ENCODE measurements at places on chromosomes 11 and 22.

DNA sequence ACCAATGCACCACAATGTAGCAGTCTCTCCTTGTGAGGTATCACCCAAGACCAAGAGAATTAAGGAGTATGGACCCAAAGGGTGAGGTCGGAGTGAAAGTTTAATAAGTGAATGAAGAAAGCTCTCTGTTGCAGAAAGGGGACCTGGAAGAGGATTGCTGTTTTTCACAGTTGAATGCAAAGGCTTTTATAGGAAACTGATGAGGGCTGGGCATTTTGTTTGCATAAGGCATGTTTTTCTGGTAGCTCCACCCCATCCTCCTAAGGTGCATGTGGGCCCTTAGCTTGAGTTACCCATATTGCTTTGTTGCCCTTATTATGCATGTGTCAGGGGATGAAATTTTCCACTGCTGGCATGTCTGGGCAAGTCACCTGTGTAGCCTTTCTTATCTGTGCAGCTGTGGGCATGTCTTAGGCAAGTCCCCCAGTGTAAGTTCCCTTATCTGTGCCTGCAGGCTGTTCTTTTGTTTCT, 64.7 kb downstream of the BDNF start:
- H3K4me1 ChIP-seq: no peaks in the 10 kb centered on the region
- no peak overlapping the region for H3K4me3 ChIP-seq
- no peak overlapping the region for H3K27ac ChIP-seq
- no peaks in the 10 kb centered on the region for H3K27me3 ChIP-seq
- H3K36me3 ChIP-seq: no peaks in the 10 kb centered on the region

DNA sequence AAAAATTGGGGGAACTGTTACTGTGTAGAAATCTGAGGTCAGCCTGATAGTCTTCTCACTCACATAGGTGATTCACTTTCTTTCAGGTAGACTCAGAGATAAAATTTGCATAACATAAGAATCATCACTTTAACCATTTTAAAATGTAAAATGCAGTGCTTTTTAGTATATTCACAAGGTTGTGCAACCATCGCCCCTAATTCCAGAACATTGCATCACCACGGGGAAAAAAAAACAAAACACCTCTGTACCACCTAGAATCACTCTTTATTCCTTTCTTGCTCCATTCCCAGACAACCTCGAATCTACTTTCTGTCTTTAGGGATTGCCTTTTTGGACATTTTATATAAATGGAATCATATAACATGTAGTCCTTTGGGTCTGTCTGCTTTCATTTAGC, 20.9 kb downstream of the CHEK1 start:
- H3K27me3 ChIP-seq: no peaks in the 10 kb centered on the region
- H3K4me1 ChIP-seq: no peaks in the 10 kb centered on the region
- no peak overlapping the region for H3K4me3 ChIP-seq
- DNase-seq: no peak

- peaks cover 2% of the 10 kb centered on the region for H3K36me3 ChIP-seq
- no peak overlapping the region for H3K27ac ChIP-seq
- H3K4me1 ChIP-seq: no peaks in the 10 kb centered on the region
Observed at GRCh38 chr22:32696089-32696488, 105.4 kb upstream of the TIMP3 start.

GRCh38 chr22:45102896-45103420, 60.8 kb upstream of the NUP50 start:
- no peaks in the 10 kb centered on the region for H3K36me3 ChIP-seq
- no peak overlapping the region for H3K27ac ChIP-seq
- H3K27me3 ChIP-seq: peaks cover 20% of the 10 kb centered on the region
- H3K4me1 ChIP-seq: peaks cover 2% of the 10 kb centered on the region
- no peak overlapping the region for H3K4me3 ChIP-seq
- no peak for DNase-seq

- H3K4me1 ChIP-seq: peaks cover 46% of the 10 kb centered on the region
- DNase-seq: no peak
- no peak overlapping the region for H3K27ac ChIP-seq
Observed at GRCh38 chr11:65547446-65548125, 10.6 kb downstream of the LTBP3 start.

DNA sequence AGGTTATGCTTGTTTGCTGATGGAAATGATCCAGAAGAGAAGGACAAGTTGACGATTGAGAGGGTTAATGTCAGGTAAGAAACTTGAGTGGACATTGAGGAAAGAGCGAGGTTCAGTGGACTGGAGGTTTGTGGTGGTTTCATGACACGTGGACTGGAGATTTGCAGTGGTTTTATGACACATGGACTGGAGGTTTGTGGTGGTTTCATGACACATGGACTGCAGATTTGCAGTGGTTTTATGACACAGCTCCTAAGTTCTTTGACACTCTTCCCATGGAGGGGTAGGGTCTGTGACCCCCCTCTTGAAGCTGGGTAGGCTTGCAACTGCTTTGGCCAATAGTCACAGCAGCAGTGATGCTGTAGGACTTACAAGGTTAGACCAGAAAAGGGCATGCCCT, 5.4 kb upstream of the MAPK8IP2 start:
- no peak overlapping the region for H3K4me3 ChIP-seq
- no peak overlapping the region for H3K27ac ChIP-seq
- no peak for DNase-seq
- H3K4me1 ChIP-seq: no peaks in the 10 kb centered on the region
- H3K27me3 ChIP-seq: peaks cover 4% of the 10 kb centered on the region

DNA sequence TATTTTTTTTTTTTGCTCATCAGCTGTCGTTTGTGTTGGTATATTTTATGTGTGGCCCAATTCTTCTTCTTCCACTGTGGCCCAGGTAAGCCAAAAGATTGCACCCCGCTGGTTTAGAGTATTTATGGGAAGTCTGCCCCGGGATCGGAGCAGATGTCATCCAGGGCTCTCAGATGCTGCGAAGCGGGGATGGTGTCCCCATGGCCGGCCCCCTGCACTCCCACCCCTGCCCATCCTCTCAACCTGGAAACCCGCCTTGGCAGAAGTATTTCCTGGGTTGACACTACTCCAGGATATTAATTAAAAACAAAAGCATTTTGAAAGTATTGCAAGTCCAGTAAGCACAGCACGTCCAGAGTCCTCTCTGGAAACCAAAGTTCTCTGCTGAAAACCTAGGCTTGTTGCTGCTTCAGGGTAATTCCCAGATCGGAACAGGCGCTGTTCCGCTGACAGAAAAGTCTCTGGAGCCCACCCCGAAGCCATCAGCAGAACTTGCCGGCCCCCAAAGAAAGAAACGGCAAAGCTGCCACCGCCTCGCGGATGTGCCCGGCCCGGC, 833 bp downstream of the SCUBE2 start:
- peaks cover 28% of the 10 kb centered on the region for H3K27me3 ChIP-seq
- peaks cover 3% of the 10 kb centered on the region for H3K4me1 ChIP-seq
- H3K27ac ChIP-seq: no peak overlapping the region

DNA sequence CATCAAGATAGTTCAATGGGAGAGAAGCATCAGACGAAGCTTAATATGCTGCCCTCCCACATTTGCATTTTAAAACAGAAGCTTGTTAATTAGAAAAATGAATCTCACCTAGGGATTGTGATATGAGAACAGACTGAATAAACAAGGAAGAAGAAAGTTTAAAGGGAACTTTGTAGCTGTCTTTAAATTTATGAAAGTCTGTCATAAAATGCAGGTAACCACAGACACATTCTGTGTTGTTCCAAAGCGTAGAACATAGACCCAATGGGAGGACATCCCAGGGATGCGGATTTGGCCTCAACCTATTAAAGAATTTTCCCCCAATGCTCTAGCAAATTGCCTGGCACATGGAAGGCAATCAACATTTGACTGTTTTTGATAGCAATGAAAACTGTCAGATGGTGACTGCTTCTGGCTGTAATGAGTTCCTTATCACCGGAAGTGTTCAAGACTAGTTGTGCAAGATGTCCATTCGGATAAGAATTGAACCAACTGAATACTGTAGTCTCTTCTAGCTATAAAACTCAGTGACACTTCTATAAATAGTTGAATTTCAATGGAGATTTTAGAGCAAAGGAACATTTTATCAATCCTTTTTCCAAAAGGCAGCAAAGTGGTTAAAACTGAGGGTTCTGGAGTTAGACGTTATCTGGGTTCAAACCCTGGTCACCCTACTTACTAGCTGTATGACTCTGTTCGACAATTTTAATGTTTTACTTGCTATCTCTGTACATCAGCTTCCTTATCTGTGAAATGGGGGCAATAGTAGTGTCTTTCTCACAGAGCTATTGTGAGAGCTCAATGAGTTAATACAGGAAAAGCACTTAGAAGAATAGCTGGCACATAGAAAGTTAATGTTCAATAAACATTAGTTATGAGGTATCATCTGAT, 64.9 kb downstream of the LIF start:
- peaks cover 2% of the 10 kb centered on the region for H3K4me1 ChIP-seq
- peaks cover 7% of the 10 kb centered on the region for H3K27me3 ChIP-seq

- peak overlapping the region; percentile 58 for H3K4me3 ChIP-seq
- H3K27me3 ChIP-seq: no peaks in the 10 kb centered on the region
- peaks cover 58% of the 10 kb centered on the region for H3K4me1 ChIP-seq
- H3K36me3 ChIP-seq: peaks cover 24% of the 10 kb centered on the region
- DNase-seq: no peak
Observed at GRCh38 chr11:67364169-67364568, 9.2 kb downstream of the CLCF1 start.

DNA sequence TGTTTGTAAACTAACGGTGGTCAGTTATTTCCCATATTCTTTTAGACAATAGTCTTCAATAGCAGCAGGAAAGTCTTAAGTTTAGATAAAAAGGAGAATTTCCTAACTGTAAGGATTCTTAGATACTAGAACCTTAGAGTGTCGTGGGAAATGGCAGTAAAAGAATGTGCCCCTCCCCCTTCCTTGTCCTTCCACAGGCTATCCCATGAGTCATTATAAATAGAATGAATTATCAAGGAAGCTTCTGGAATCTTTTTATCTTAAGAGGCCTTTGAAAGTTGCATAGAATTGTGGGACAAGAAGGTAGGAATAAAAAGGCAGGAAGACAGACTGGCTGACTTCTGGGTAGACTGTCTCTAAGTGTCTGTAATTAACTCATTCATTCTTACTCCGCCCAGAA, 165.2 kb upstream of the TBCEL start:
- peaks cover 12% of the 10 kb centered on the region for H3K27me3 ChIP-seq
- no peaks in the 10 kb centered on the region for H3K4me1 ChIP-seq
- DNase-seq: no peak
- H3K36me3 ChIP-seq: no peaks in the 10 kb centered on the region
- H3K27ac ChIP-seq: no peak overlapping the region

DNA sequence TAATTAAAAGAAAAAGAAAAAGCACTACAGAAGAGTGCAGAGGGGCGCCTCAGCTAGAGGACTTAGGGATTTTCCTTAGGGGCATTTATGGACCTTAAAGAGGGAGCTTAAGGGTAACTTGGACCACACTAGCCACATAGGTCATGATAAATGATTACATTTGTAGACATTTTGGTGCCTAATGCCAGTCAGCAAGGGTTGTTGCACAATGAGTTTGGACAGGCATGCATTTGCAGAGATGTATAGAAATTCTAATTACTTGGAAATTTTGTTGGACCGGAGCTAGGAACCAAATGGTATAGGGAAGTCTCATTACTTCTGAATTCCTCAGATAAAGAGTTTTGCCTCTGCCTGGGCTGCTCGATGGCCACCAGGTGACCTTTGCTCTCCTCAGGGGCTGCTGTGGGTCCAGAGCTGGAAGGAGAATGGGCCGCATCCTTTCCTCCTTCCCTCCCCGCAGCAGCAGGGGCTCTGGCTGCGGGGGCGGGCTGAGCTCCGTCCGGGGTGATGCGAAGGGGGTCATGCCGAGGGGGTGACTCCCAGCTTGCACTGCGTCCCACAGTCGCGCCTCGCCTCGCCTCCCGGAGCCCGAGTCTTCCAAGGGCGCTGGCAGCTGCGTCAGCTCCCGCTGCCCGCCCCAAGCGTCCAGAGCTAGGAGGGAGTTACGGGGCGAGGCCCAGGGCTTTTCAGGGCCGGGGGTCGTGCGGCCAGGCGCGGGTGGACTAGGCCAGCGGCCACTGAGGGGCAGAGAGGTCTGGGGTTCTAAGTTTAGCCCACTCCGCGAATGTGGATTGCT, 20.3 kb upstream of the MALAT1 start:
- no peak overlapping the region for H3K27ac ChIP-seq
- no peaks in the 10 kb centered on the region for H3K27me3 ChIP-seq
- no peak overlapping the region for H3K4me3 ChIP-seq
- H3K4me1 ChIP-seq: peaks cover 12% of the 10 kb centered on the region
- no peaks in the 10 kb centered on the region for H3K36me3 ChIP-seq

DNA sequence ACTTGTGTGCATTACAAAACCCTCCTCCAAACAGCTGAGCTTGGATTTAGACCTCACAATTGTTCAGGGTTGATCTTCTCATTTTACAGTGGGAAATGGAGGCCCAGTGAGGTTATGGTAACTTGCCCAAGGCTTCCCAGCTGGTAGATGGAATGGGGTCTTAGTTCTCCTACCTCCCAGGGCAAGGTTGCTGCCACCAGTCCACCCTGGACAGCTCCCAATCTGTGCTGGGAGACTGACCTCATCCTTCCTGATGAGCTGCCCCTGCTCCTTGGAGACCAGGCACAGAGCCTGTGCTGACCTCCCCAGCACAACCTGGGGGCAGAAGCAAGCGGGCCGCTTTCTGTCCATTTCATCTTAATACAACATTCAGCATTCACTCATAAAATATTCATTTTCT, 190.7 kb downstream of the ST3GAL4 start:
- no peaks in the 10 kb centered on the region for H3K36me3 ChIP-seq
- DNase-seq: no peak
- peaks cover 5% of the 10 kb centered on the region for H3K27me3 ChIP-seq
- no peak overlapping the region for H3K27ac ChIP-seq
- H3K4me3 ChIP-seq: no peak overlapping the region

DNA sequence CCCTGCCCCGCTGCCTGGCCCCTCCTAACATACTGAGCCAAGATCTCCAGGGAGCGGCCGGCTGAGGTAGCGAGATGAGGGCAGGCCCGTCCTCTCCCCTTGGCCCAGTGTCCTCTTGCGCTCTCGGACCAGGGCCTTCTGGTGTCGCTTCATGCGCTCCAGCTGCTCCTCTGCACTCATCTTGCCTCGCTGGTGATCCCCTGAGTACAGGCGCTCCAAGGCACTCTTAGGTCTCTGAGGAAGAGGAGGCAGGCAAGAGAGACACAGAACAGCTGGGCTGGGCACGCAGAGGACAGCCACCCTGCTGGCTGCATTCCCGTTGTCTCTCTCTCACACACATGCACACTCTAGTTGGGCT, 50.6 kb downstream of the C11orf58 start:
- no peaks in the 10 kb centered on the region for H3K27me3 ChIP-seq
- no peaks in the 10 kb centered on the region for H3K36me3 ChIP-seq
- H3K4me3 ChIP-seq: no peak overlapping the region
- H3K4me1 ChIP-seq: no peaks in the 10 kb centered on the region
- H3K27ac ChIP-seq: no peak overlapping the region

GRCh38 chr11:76179147-76179546, 27.2 kb downstream of the WNT11 start:
- H3K4me1 ChIP-seq: peaks cover 7% of the 10 kb centered on the region
- no peak overlapping the region for H3K27ac ChIP-seq

DNA sequence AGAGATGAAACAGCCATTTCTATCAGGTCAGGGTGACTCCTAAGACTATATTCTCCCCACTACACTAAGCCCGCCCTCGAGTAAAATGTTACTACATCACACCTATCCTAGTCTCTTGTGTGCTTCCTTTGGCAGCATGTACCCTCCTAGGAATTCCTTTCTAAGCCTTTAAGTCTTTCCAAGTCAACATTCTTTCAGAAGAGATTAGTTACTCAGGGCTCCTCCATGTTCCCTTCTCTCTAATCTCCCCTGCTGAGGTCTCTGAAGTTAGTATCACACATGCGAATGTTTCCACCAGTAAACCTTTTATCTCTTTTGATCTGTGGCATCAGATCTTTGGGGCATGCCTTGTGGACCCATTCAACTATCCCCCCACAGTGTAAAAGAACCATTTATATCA, 873.7 kb upstream of the FAT3 start:
- H3K36me3 ChIP-seq: no peaks in the 10 kb centered on the region
- no peaks in the 10 kb centered on the region for H3K27me3 ChIP-seq
- DNase-seq: no peak
- H3K4me3 ChIP-seq: no peak overlapping the region

- no peaks in the 10 kb centered on the region for H3K27me3 ChIP-seq
- H3K4me3 ChIP-seq: no peak overlapping the region
- no peak for DNase-seq
- H3K27ac ChIP-seq: no peak overlapping the region
Observed at GRCh38 chr11:59765068-59765735, 10.0 kb downstream of the STX3 start.

Data from memory B cell (primary cell).